Effector CD4-positive, alpha-beta T cell (primary cell): ENCODE measurements at places on chromosomes 12 and 14.

- DNase-seq: no peak
Observed at GRCh38 chr12:6038160-6038559, 86.3 kb downstream of the VWF start.

DNA sequence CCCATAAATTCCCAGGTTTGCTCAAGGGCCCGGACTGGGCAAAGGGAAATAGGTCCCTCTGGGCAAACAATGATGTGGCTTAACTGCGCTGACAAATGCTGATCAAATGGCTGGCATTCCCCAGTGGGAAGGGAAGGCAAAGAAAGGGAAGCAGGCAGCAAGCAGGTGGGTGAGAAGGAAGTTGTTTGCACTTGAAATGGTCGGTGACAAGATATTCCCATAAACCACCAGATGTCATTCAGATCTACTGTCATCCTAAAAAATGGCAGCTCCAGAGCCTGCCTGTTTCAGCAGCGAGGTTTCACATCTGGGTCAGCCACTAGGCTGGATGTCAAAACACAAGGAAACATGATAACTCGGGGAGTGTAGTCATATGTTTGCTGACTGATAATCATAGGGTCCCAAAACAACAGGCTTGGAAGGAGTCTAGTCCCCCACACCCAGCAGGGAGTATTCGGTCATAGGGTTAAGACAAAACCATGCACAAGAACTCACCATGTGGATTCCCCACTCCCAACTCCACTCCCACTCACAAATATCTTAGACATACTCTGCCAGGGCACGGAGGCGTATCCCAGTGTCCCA is 37.9 kb upstream of the MDM1 start:
- no peak for DNase-seq

- DNase-seq: no peak
Observed at GRCh38 chr12:11719678-11720099, 70.2 kb downstream of the ETV6 start.

DNA sequence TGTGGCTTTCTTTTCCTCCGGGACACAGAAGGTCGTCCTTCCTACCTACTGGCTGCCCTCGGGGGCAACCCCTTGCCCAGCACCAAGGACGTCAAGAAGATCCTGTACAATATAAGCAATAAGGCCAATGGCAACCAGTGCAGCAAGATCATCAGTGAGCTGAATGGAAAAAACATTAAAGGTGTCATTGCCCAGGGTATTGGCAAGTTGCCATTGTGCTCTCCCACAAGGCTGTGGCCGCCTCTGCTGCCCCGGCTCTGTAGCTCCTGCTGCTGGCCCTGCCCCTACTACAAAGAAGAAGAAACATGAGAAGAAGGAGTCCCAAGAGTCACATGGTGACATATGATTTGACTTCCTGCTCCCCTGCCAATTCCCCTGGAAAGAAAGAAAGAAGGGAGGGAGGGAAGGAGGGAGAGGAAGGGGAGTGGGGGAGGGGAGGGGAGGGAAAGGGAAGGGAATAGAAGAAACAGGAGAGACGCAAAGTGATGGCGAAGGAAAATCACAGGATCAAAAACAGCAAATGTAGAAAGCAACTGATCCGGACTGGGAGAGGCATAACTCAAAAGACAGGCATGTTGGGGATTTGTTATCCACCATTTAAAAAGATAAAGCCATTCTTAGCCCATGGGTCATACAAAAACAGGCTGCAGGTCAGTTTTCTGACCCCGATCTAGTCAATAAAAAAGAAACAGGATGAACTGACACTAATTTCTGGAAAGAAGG is 61.3 kb upstream of the RESF1 start:
- DNase-seq: no peak

DNA sequence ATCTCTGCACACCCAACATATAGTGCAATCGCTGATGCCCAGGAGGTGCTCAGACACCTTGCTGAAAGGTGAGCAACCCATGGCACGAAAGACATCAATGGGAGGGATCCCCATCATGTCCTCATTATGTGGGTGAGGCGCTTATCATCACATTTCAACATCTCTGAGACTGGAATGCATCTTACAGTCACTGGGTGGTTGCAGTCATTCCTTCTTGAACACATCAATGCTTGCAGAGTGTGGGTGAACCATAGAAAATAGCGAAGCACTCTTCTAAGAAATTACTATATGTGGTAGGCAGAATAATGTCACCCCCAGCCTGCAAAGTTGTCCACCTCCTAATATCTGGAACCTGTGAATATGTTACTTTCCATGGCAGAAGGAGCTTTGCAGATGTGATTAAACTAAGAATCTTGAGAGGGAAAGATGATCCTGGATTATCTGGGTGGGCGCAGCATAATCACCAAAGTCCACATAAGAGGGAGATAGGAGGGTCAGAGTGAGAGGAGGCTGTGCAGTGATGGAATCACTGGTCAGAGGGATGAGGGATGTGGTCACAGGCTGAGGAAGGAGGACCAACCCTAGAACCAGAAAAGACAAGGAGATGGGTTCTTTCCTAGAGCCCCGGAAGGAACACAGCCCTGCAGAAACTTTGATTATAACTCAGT is 51.2 kb downstream of the GLRX5 start:
- no peak for DNase-seq

- no peak for DNase-seq
Observed at GRCh38 chr12:50927356-50927755, 25.0 kb upstream of the HIGD1C start.

DNA sequence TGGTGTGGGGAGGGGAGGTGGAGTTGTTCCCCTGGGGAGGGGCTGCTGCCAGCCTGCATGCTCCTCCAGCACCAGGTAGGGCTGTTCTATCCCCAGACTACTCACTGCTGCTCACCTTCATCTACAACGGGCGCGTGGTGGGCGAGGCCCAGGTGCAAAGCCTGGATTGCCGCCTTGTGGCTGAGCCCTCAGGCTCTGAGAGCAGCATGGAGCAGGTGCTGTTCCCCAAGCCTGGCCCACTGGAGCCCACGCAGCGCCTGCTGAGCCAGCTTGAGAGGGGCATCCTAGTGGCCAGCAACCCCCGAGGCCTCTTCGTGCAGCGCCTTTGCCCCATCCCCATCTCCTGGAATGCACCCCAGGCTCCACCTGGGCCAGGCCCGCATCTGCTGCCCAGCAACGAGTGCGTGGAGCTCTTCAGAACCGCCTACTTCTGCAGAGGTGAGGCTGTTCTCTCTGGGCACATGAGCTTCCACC is 3.5 kb downstream of the IRF9 start:
- no peak for DNase-seq

DNA sequence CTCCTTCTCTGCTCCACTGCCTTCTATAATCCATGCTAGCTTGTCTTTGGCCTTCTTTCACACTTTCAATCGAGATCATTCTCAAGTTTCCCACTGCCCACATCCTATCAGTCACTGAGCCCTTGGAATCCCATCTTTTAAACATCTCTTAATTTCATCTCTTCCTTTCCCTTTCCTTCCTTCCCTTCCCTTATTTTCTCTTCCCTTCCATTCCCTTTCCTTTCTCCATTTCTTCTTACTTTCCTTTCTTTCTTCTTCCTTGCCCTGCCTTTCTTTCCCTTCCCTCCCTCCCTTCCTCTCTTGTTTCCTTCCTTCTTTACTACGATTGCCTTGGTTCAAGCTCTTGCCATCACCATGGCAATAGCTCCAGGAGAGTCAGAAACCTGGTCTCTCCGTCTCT is 183.8 kb downstream of the EMP1 start:
- DNase-seq: no peak

GRCh38 chr12:116665666-116666304 is 72.1 kb downstream of the SPRING1 start:
- DNase-seq: no peak

DNA sequence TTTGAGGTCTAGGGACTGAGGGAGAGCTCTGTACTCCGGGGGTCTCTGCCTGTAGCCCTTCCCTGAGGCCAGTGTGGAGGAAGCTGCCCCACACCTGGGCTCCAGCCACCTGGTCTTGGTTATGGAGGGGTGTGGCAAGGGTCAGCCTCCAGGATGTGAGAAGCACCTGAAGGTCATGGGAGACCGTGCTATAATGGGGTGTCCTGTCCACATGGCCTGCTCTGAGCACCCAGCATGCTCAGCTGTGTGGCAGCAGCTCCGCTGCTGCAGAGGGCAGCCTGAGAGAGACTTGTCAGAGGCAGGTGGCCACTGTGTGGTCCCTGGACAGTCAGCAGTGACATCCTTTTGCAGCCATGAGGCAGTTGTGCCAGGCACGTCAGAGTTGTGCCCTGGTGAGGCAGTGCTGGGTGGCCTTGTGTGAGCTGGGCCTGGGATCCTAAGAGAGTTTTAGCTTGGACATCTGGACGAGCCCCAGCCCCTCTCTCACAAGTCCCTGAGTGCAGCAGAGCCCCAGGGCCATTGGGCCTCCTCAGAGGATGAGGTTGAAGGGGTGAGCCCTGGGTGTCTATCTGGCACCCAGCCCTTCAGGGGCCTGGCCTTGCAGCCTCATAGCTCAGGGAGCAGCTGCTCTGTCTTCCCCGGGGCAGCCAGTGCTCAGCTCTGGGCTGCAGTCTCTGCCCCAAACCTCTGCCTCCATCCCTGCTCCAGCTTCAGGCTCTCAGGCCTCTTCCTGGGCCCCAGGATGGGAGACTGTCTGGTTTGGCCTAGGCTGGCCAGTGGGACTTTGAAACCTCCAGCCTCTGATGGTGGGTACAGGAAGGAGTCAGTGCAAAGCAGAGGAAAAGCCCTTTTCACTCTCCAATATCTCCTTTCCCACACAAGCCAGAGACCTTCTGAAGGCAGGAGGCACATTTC is 7.4 kb upstream of the ATG101 start:
- no peak for DNase-seq

DNA sequence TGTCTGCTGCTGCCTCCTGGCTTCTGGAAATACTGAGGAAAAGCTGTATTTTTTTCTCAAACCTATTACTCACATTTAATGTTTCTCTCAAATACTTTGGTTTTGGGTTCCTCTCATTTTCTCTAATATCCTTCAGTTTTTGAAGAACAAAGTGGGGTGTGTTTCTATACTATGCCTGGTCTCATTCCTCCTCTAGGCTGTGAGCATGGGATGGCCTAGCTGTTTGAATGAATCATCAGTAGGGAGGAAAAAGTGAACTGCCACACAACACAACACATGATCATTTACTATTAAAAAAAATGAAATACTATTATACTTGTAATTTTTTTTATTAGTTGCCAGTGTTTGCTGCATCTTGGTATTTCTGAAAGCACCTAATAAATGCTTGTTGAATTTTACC is 11.3 kb upstream of the SMCO3 start:
- DNase-seq: no peak

- DNase-seq: no peak
Observed at GRCh38 chr14:74176400-74176793, 62.9 kb upstream of the VSX2 start.

GRCh38 chr12:91914701-91915100 is 230.9 kb downstream of the BTG1 start:
- no peak for DNase-seq

DNA sequence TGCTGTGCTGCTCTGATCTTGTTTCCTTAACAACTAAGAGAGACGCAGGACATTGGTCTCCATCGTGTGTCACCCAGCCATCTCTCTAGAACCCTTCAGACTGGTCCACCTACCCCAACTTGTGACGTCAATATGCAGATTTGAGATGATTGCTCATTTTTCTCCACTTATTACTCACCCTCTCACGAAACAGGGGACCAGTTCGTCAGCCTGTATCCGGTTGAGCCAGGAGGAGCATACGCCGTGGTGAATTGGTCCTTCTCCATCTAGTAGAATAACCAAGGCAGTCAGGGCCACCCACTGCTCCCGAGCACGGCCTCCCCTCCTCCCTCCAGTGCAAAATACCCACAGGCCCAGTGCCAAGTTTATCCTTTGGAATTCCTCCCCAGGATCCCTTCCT is 36.2 kb upstream of the FBXO21 start:
- DNase-seq: no peak

- no peak for DNase-seq
Observed at GRCh38 chr12:109605016-109605415, 31.4 kb downstream of the MVK start.

DNA sequence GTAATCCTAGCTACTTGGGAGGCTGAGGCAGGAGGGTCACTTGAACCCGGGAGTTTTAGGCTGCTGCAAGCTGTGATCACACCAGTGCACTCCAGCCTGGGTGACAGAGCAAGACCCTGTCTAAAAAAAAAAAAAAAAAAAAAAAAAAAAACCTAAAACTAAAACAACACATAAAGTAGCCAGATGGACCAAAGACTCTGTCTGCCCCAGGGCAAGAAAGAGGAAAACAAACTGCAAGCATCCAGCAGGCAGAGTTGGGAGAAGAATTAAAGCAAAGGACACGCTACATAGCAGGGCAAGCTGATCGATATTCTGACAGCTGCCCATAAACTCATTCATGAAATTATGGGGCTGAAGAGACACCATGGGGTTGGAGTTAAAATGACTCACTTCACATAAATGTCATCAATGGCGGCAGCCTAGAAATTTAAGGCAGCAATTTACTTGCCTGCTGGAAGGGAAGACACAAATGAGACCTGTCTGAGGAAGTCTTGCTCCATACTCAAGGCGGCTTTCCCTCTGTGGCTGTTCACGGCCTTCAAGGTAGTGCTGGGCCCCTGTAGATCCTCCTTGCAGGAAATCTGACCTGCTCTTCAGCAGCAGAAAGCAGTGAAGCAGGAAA is 259.1 kb upstream of the FKBP4 start:
- no peak for DNase-seq

DNA sequence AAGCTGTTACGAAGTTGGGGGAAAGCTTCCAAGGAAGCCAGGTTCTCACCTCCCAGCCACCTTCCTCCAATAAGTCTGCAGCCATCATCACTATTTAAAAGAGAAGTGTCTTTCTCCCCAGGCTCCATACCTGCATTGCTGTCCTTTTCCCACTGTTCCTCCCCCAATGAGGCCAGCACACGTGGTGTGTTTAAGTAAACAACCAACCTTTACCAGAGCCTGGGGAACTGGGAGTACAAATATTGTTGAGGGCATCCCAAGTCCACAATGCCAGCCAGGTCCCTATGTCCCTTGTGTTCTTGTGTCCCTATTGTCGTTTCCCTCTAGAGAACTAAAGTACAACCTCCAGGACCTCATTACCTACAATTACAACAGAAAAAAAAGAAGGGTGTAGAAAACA is 49.2 kb upstream of the PNMA1 start:
- no peak for DNase-seq

DNA sequence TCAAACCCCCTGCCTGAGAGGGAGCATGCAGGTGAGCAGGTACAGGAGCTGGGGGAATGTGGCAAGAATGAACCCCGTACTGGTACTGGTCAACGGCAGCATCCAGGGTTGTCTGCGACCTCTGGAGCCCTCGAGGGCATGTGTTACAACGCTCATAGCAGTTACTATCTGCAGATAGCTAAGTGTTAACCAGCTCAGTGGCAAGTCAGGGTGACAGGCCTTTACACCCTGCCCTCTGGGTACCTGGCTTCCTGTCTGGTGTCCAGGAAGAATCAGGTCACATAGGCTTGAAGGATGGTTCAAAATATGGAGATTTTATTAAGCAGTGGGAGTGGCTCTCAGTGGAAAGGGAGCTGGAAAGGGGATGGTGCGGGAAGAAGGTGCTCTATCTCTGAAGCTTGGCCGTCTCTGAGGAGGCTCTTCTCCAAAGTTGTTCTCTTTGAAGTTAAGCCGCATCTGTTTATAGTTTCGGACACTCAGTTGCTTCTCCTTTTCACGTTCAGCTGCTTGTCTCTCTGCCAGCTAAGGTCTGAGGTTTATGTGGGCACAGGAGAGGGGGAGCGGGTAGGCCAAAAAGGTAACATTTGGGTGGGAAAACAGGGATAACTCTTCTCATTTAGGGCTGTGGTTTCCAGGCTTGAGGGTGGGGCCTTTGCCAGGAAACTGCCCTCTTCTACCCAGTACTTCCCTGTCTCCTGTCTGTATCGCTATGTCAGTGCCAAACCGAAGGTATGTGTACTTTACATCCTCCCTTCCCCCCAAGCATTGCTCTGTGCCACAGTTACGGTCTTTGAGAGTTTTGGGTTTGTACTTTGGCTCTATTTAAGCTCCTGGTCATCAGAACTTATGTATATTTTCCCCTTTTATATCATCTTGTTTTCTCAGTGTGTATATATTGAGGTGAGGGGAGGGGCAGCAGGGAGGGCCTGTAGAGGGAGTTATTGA is 305.8 kb downstream of the RGS6 start:
- DNase-seq: no peak
